ENCODE measurements at places on chromosomes 12 and 14.
A peak's percentile ranks its signal among the peaks of the same experiment; 100 is the strongest.

DNA sequence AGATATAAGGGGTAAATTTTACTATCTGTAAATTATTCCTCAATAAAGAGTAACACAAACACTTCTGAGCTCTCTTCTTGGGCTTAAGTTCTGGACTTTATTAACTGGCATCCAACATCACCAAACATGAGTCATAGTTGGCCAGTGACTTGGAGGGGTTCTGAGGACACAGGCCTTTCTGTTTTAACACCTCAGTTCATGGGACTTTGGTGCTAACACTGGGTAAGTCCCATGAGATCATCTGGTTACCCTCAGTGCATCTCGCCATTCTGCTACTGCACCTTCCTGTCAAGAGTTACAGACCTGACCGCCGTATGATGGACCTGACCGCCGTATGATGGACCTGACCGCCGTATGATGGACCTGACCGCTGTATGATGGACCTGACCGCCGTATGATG is 9.9 kb downstream of the SLC15A4 start:
- no peak for DNase-seq

GRCh38 chr14:101595887-101596721 is 34.8 kb downstream of the DIO3 start:
- peak; percentile 35 for DNase-seq

- no peak for DNase-seq
Observed at GRCh38 chr12:68102163-68102562, 57.4 kb downstream of the IFNG start.

DNA sequence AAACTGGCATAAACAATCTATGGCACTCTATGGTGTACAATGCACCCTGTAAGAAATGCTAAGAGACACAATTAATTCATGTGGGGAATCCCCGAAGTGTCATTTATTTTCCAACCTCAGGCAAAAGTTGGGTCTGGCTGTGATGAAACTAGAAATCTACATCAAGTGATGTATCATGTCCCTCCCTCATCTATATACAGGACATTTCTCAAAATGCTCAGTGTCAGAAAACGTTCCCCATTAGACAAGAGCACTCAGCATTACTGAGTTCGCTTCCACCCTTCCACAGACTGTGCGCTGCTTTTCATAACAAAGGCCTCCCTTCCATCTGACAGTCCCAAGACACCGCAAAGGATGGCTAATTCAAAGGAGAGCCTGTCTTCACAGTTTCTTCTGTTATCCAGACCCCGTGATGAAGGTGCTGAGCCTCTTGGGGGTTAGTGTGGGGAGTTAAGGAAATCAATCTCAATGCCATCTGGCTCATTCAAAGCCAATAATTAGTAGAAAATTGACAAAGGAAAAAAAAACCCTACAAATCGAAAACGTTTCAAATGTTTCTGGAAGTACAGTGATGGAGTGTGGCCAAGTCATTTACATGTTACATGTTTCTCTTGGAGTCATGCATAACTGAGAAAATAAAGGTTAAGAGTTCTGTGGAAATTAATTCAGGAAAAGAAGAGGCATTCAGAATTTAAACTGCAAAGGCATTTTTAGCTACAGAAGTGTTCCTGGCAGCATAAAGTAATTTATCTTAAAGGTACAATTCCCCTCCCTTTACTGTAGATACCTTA is 7.5 kb downstream of the CCDC88C start:
- DNase-seq, result no peak

- DNase-seq, result no peak
Observed at GRCh38 chr12:95653771-95654546, 102.7 kb upstream of the USP44 start.

- no peak for DNase-seq
Observed at GRCh38 chr12:109994401-109995175, 1.6 kb downstream of the GIT2 start.

GRCh38 chr14:92348154-92348553 is 25.2 kb downstream of the SLC24A4 start:
- DNase-seq, result no peak

DNA sequence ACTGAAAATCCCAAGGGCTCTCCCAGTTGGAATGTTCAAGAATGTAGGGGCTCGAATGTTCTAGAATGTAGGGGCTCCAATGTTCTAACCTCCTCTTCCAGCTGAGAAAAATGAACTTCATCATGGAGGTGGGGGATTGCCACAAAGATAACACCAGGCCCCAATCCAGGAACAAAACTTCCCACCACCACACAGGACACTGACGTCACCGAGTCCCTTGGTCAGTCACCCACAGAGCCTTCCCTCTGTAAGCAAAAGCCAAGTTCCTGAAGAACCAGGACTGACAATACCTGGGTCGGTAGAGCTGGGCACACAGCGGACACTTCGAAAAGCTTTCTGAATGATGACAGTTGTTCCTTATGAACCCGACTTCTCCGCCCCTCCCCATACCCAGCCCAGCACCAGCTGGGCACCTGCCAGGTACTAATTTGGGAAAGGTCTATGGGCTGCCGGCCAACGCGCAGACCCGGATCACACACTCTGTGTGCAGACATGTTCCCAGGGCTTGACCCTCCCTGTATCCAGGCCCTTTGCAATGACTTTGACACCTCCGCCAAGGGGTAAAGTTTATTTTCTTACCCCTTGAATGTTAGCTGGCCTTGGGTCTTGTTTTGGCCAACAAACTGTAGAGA is 18.9 kb downstream of the ITPK1 start:
- DNase-seq, result no peak

DNA sequence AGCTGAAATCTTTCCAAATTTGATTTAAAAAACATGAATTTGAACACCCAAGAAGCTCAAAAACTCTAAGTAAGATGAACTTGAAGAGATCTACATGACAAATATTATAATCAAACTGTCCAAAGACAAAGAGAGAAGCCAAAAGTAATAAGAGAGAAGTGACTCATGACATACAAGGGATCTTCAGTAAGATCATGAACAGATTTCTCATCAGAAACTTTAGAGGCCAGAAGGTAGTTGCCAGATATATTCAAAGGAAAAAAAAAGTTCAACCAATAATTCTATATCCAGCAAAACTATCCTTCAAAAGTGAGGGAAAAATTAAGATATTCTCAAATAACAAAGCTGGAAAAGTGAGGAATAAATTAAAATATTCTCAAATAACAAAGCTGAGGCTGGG is 35.1 kb upstream of the MMP19 start:
- no peak for DNase-seq

DNA sequence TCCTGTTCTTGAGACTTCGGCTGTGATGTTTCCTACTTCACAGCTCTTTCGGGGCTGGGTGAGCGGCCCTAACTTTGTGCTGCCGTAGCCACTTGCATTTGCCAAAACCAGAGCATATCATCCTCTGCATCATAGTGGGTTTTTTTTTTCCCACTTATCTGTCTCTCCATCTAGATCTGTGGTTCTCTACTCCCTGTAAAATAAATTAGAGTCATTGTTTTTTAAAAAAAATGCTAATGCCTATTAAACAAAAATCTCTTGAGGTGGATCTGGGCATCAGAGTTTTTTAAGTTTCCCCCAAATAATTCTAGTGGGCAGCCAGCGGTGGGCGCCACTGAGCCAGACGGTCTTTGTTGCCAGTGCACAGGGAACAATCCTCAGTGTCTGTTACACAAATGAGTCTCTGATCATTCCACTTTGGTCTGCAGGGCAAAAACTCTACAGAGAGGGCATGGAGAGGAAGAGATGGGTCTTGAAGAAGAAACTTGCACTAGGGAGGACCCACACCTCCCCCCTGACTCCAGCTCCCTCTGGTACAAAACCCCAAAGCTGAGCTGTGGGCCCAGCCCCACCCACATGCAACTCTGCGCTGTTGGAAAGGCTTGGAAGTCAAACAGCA is 62.4 kb upstream of the BCL2L14 start:
- no peak for DNase-seq

DNA sequence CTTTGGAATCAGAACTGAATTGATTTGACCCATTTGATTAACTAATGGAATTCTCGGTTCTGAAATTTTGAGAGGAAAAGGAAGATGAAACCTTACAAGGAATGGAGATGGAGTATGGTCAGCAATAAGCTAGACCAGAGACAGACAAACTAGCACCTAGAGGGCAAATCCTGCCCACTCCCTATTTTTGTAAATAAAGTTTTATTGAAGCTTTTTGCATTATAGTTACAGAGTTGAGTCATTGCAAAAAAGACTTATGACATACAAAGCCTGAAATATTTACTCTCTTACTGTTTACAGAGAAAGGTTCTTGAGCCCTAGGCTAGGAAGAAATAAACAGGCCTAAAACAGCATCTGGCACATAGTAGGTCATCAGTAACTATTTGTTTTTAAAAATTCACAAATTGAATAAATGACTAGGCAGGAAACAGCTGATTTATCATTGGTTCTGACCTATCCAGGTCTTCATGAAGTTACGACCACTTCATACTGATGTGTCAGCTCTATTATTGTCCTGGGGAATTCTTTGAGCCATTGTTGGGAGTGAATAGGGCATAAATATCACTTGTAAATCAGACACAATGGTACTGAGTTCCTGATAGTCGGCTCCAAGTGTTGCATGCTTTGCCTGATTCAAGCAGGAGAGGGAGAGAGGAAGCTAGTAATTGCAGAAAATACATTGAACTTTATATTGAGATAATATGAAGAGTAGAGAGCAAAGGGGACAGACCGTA is 14.6 kb upstream of the STAB2 start:
- DNase-seq, result no peak

DNA sequence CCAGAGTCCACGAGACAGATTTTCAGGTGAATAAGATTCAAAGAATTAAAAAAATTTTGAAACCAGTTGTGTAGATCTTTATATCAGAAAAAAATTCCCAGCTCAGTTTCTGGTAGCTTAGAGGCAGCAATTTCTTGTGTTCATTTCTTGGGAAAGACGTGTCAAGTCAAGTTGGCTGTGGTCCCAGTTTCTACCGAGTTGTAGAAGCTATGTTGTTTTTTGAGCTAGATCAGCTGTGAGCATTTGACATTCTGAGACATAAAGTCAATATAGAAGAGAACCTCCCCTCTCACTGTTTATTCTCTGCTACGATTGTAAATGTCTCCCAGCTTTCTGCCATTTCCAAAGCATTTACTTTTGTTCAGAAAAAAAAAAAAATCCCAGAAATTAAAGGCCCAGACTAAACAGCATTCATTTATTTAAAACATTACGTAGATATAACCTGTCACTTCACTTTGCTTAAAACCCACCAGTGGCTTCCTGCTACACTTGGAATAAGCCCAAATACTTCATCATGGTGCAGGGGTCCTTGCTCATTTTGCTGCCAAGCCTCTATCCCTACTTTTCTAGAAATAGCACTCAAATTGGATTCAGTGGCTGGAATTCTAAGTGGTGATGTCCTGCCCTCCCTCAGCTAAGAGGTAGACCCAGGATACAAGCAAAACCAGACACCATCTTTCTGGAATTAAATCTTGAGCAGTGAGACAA is 20.6 kb upstream of the PYGL start:
- no peak for DNase-seq

- DNase-seq, result no peak
Observed at GRCh38 chr12:15599266-15600037, 189.7 kb downstream of the EPS8 start.

GRCh38 chr14:91456283-91456682 is 38.7 kb upstream of the CCDC88C start:
- no peak for DNase-seq

- DNase-seq, result no peak
Observed at GRCh38 chr12:77325511-77326236, 260.3 kb upstream of the E2F7 start.

GRCh38 chr12:85253853-85254252 is 26.2 kb upstream of the ALX1 start:
- DNase-seq, result no peak

GRCh38 chr12:100753837-100754236 is 40.7 kb upstream of the ANO4 start:
- DNase-seq, result no peak

DNA sequence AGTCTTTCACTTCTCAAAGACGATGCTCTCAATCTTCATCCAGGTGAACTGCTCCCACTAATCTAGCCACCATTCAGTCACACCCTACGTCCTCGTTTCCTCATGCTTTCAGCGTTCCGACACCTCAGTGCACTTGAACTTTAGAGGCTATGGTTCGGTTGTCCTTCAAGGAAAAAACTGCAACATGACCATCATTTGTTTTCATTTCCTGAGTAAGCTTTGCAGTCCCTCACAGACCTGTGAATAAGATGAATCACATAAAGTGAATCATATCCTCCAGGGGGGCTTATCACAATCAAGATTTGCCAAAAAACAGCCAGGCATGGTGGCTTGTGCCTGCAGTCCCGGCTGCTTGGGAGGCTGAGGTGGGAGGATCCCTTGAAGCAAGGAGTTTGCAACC is 80.2 kb downstream of the TMCC3 start:
- no peak for DNase-seq

DNA sequence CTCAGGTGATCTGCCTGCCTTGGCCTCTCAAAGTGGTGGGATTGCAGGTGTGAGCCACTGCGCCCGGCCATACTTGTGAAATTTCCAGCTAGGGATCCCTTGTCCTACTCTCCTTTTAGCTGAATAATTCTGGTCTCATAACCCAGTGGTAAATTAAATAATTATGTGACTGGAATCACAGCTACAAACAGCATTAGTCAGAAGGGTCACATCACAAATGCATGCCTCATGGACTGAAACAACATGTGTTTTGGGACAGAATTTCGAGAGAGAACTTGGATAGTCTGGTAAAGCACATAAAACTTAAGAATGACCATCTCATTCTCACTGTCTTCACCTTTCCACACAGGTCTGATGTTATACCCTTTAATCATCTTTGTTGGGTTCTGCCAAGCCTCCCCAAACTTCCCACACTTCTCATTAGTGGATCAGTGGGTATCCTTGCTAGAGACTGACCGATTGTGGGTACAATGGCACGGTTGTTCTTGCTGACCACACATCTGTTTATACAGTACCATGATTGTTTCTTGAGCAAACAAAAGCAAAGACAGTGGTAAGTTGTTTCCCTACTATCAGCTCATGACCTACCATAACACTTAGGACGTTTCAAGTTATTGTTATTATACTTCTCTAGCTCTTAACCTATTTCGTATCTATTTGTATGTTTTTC is 5.1 kb downstream of the GPRC5D start:
- DNase-seq, result no peak

DNA sequence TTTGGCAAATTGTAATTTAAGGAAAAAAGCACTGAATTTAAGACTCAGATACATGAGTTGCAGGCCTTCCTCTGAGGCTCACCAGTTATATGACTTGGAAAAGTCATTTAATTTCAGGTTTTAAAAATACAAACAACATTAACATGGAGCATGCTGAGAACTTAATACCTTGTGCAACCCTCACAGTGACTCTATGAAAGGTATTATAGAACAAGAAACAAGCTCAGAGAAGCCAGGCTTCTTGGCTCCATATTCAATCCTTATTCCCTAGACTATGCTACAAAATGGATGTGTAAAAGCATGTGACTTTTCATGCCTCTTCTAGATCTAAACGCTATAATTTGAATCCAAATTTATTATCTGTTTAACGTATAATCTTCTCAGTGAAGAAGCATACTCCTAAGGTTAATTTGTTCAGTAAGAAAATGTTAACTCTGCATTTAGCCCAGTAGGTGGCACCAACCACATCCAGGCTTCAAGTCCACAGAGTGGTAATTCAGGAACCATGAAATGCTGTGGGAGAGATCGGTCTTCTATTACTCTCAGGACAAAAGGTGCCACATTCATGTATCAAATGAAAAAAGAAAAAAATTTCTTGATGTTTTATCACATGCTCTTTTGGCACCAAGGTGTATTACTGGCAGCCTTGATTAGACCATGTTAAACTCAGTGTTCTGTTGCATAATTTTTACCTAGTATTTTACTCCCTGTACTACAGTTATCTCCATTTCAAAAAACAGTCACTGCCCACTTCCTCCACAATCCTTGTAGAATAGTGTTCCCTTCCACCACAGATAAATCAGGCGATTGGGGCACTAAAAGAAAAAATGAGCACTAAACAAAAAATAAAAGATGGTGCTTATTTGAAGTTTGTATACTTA is 9.3 kb downstream of the CCDC196 start:
- no peak for DNase-seq

GRCh38 chr12:107221913-107222312 is 128.6 kb upstream of the CRY1 start:
- no peak for DNase-seq

All from right forelimb (tissue), 1 donor.